Small intestine (tissue), 16 donors: ENCODE measurements at places on chromosomes 1 and 21.

DNA sequence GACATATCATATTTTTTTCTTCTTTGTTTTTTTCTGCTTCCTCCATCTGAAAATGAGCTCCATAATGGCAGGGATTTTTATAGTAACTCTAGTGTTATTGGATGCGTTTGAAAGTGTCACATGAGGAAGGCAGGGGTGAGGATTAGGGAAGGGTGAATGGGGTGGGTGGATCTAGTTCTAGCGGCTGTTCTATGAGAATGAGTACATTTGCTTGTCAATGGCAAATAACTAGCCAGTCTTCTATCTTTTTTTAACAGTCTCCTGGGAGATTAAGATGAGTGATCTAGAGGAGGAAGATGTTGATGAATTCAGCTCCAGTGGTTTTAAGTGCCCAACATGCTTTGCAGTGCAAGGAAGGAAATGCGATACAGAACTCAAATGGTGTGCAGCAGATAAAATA lies 5.8 kb downstream of the OR14I1 start:
- no peak overlapping the region for H3K4me3 ChIP-seq
- H3K27ac ChIP-seq: no peak overlapping the region
- no peak for DNase-seq
- H3K4me1 ChIP-seq: no peaks in the 10 kb centered on the region
- no peaks in the 10 kb centered on the region for H3K27me3 ChIP-seq

DNA sequence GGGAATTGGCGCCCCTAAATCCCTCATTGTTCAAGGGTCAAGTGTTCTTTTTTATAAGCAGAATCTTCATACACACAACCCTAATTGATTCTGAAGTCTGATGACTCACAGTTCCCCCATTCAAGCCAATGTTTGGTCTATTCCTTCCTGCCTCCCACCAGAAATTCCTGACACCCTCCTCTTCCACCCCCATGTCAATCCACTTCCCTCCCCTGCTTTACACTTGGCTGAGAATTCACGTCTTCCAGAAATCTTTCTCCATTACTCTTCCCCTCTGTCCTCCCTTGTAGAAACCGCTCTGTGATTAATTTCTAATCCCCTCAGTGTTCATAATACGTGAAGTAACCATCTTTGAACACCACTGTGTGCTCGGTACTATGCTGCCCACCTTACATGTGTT lies 76.2 kb upstream of the CD34 start:
- H3K36me3 ChIP-seq: no peaks in the 10 kb centered on the region
- no peaks in the 10 kb centered on the region for H3K27me3 ChIP-seq
- H3K4me3 ChIP-seq: no peak overlapping the region

GRCh38 chr1:28885977-28886730 lies 28.2 kb upstream of the EPB41 start:
- H3K27ac ChIP-seq: peak overlapping the region; percentile 70
- H3K4me3 ChIP-seq: no peak overlapping the region
- no peak for DNase-seq
- no peaks in the 10 kb centered on the region for H3K27me3 ChIP-seq

DNA sequence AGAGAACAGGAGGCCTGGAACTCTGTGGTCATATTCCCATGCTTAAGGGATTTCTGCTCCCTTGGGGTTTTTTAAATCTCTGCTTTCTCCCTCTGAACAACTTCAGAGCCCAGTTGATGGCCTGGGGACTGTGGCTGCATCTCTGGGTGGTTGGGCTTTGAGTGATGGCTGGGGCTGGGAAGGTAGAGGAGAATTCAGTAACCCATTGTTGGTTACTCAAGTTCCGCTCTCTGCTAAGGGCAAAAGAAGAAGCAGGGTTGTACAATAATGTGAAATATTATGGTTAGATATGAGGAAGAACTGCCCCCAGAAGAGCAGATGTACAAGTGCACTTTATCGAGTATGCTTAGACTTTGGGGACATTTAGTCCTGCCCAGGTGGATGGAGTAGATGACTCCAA lies 72.1 kb upstream of the CNTN2 start:
- no peak overlapping the region for H3K4me3 ChIP-seq
- no peak overlapping the region for H3K27ac ChIP-seq

DNA sequence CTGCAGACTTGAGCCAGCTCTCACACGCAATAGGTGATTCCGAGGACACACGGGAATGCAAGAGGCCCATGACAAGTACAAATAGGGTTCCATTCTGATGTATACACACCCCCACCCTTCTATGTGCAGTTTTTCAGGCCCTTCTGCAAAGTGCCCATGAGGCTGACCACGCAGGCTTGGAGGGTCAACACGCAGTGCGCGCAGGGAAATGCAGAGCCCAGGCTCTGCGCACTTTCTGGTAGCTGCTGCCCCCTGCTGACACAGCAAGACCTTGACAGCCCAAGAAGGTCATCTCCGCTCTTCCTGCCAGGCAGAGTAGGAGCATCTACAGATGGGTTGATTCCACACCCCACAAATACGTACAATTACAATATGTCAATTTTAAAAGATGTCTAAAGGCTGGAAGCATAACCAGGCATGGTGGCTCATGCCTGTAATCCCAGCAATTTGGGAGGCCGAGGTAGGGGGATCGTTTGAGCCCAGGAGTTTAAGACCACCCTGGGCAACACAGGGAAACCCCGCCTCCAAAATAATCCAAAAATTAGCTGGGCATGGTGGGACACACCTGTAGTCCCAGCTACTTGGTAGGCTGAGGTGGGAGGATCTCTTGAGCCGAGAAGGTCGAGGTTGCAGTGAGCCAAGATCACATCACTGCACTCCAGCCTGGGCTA lies 18.5 kb downstream of the SH3BP5L start:
- peak; percentile 79 for DNase-seq
- H3K4me1 ChIP-seq: peaks cover 42% of the 10 kb centered on the region
- H3K36me3 ChIP-seq: peaks cover 19% of the 10 kb centered on the region
- no peak overlapping the region for H3K4me3 ChIP-seq

GRCh38 chr1:17458794-17459193 lies 19.3 kb upstream of the RCC2 start:
- no peaks in the 10 kb centered on the region for H3K27me3 ChIP-seq
- H3K27ac ChIP-seq: no peak overlapping the region
- no peaks in the 10 kb centered on the region for H3K36me3 ChIP-seq
- no peaks in the 10 kb centered on the region for H3K4me1 ChIP-seq

DNA sequence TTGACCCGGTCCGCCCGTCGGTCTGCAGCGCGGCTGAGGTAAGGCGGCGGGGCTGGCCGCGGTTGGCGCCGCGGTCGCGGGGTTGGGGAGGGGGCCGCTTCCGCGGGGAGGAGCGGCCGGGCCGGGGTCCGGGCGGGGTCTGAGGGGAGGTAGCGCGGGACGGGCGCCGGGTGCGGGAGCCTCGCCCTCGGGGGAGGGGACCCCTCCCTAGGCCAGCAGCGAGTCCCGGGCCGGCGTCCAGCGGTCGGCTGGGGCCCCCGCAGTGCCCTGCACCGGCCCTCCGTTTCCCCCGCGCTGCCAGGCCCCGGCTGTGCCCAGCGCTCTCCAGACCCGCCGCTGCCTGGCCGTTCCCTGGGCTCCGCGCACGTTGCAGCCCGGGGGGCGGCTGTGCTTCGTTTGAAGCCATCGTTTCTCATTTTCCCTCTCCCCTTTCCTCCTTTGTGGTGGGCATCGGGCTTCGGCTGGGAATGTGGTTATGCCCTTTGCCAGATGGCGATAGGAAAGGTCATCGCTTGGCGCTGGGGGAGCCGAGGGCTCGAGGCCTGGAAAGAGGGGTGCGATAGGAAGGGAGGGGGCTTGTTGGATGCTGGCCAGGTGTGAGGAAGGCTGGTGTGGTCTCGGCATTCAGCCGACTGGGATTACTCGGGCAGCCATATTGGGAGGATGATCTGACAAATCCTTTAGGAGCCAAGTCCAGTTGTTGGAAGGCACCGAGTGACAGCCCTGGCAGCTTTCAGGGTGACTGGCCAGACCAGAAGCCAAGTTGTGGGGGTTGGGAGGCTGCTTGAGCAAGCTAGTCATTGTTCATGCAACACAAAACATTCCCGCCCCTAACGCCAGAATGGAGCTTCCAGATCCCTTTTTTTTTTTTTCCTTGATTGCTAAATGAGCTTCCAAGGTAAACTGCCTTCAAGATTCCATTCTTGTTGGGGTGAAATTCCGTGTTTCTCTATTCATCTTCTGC lies 753 bp downstream of the KIF1B start:
- no peaks in the 10 kb centered on the region for H3K36me3 ChIP-seq
- H3K4me1 ChIP-seq: no peaks in the 10 kb centered on the region
- DNase-seq: peak; percentile 91
- peak overlapping the region; percentile 92 for H3K4me3 ChIP-seq

DNA sequence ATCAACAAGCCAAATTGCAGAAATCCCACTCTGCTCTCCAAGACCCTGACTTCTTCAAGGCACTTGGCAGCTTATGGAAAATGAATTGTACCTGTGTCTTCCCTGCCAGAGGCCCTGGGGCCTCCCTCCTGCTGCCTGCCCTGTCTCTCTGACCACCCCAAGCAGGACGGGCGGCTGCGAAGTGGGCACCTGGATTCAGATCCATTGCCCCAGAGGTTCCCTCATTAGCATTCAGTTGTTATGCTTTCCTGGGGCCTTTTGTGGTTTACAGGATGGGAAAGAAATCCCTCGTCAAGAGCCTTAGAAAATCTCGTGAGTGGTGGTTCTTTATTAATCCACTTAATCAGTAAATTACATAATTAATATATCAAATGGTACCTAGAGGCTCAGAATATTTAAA lies 179.3 kb downstream of the TNR start:
- H3K27ac ChIP-seq: no peak overlapping the region
- DNase-seq: no peak
- no peaks in the 10 kb centered on the region for H3K27me3 ChIP-seq
- H3K4me3 ChIP-seq: no peak overlapping the region
- no peaks in the 10 kb centered on the region for H3K36me3 ChIP-seq

DNA sequence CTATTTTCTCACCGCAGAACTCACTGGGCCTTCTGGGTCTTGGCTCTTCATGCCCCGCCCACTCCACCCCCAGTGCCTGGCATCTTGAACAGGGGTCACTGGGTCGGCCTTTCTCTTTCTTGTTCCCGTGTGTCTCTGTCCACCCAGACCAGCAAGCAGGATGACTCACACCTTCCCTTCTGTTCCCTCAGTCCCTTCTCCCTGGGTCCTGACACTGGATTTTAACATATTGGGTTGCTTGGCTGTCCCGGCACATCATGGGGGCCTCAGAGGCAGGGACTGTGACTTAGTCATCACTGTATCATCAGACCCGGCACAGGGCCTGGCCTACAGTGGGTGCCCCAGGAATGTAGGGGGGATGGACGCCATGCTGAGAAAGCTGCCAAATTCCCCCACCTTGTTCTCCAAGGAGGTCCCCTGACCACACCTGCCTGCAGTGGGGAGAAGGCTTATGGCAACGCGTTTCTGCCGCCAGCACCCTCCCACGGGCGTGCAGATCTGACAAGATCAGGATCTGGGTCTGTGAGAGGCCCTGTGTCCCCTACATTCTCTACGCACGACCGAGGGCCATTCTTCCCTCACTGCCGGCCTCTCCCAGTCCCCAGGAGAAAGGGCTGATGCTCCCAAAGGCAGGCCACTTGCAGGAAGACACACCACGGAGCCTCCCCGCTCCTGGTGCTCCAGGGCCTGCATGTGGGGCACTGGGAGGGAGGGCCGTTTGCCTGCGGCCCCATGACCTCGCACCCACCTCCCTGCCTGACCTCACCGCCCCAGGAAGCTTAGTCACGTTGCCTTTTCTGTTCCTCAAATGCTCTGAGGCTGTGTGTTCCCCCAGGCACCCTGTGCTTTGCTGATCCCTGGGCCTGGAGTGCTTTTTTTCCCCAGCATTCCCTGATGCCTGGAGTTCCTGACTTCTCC lies 157.2 kb upstream of the TMEM51 start:
- no peak overlapping the region for H3K27ac ChIP-seq
- no peak for DNase-seq
- no peaks in the 10 kb centered on the region for H3K4me1 ChIP-seq
- H3K36me3 ChIP-seq: peaks cover 11% of the 10 kb centered on the region
- H3K4me3 ChIP-seq: no peak overlapping the region

DNA sequence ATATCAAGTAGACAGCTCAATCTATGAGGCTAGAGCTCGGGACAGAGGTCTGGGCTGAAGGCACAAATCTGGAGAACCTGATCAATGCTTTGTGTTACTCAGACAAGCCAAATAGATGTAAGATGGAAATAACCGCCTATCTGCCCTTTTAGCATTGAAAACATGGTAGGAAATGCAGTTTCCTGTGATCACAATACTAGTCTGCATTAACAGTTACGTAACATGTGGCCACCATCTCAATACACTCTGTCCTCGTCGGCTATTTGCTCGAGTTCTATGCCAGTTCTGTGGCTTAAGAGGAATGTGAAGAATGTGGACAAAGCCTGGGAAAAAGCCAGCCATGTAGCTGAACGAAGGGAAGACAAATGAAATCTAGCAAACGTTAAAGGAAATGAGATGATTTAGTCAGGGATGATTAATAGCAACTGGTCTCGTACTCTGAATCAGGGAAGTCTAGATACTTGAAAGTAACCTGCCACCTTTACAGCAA lies 73.3 kb downstream of the HSF2BP start:
- no peaks in the 10 kb centered on the region for H3K27me3 ChIP-seq
- H3K27ac ChIP-seq: peak overlapping the region; percentile 8
- DNase-seq: peak; percentile 55
- H3K4me1 ChIP-seq: peaks cover 2% of the 10 kb centered on the region

GRCh38 chr1:18856435-18856834 lies 3.0 kb downstream of the TAS1R2 start:
- DNase-seq: no peak
- no peaks in the 10 kb centered on the region for H3K36me3 ChIP-seq
- H3K27me3 ChIP-seq: no peaks in the 10 kb centered on the region
- H3K4me1 ChIP-seq: no peaks in the 10 kb centered on the region
- no peak overlapping the region for H3K4me3 ChIP-seq
- H3K27ac ChIP-seq: no peak overlapping the region

DNA sequence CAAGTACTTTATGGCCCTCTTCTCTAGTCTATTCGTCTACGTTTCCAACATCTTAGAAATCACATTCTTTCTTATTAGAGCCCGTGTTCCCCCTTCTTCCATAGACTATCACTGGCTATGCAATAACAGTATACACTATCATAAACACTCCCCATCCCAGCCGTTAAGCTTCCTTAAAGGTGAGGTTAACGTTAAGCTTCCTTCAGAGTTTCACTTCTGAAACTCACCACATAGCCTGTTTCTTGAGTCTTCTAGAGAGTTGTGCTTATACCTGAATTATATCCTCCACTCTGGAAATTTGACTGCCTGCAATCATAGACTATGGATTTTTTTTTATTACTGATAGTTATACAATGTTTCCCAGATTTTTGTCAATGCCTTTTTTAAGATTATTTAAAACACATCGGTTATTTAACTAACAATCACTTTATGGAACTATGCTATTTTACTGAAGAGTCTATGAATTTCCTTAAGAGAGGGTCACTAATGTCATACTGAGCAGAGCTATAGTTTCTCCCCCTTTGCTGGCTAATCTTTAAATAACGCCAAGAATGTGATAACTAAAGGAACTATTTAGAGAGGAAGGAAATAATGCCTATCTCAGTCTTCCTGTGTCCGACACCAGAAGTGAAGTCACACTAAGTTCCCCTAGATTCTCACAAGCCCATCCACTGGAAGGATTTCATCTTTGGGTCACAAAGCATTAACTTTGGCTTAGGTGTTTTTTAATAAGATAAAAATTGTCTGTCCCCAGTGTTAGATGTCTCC lies 16.8 kb downstream of the FCER1A start:
- no peak for DNase-seq
- H3K4me1 ChIP-seq: no peaks in the 10 kb centered on the region
- H3K4me3 ChIP-seq: no peak overlapping the region
- no peaks in the 10 kb centered on the region for H3K36me3 ChIP-seq
- H3K27ac ChIP-seq: no peak overlapping the region
- H3K27me3 ChIP-seq: no peaks in the 10 kb centered on the region
